ENCODE measurements at places on chromosomes 6 and 20.
A peak's percentile ranks its signal among the peaks of the same experiment; 100 is the strongest.

DNA sequence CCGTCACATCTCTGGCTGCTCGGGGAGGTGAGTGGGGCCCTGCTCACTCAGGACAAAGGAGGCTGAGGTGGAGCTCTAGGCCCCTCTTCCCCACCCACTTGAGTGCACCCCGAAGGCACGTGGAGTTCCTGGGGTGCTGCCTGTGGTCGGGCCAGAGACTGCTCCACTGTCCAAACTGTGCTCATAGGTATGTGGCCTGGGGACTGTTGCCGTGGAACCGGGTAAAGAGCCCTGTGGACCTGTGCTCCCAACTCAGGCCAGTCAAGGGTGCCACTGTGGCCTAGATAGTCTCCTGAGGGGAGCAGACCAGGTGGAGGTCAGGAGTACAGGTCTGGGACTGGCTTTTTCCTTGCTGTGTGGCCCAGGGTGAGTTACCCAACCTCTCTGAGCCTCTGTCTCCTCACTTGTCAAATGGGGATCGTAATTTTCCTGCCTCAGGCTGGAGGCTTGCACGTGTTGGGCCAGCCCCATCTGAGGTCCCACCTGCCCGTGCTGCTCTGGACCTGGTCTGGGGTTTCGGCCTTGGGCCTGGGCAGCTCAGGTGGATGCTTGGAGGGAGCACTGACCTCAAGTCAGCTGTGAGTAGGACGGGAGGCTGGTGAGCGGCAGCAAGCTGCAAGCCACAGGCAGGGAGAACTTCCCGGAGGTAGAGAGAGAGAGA is 12.4 kb upstream of the NPBWR2 start:
- no peak for DNase-seq

GRCh38 chr6:138953451-138953850 is 34.6 kb downstream of the REPS1 start:
- no peak for DNase-seq

DNA sequence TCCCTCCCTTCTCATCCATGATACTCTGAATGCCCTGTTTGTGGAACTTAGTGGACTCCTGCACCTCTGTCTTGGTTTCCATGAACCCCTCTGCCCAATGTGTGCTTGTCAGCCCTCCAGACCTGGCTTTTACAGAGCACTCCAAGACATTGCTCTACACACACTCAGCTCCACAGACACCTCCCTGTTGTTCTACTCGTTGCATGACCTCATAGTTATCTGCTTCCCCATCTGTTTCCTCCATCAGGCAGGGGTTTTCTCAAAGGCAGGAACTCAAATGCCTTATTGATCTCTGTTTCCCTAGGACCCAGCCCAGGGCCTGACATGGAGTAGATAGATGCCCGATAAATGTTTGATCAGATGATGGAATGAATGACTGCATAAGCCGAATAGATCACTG is 13.3 kb downstream of the PLCG1 start:
- DNase-seq = no peak

DNA sequence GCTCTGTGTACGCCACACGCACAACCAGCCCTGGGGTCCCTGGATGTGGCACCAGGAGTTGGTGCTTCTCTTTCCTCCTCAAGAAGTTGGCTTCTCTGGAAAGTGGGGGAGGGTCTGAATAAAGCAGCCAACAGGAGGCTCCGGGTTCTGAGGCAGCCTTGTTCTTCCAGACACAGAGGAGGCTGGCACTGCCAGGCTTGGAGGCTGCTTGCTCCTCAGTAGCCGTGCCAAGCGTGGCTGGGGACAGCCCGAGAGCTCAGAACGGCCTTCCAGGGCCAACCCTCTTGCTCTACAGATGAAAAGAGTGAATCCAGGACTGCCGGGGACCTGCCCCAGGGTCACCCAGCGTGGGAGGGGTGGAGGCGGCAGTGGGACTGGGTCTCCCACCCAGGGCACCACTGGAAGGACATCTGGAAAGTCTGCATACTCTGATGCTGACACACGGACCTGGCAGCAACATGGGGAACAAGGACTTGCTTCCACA is 70.4 kb downstream of the SLC22A23 start:
- no peak for DNase-seq

GRCh38 chr20:53677447-53678314 is 84.0 kb upstream of the ZNF217 start:
- DNase-seq = peak; percentile 20
